GM10248 (cell line): ENCODE measurements at places on chromosomes 7 and 10.

DNA sequence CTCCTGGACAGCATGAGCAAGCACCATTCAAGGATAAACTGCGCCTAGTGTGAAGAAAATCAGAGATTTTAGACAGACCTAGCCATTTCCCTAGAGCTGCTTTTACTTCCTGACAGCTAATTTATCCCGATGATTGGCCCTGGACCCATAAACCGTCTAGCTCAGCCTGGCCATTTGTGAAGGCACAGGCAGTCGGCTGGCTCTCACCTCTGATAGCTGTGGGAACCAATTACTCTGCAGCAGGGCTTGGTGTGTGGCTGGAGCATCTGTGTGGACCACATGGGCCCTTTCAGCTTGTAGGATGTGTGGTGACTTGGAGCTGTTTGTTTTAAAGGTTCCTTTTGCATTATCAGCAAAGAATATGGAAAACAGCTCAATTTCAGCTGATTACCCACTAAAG is 111.1 kb upstream of the NPY start:
- DNase-seq = no peak

DNA sequence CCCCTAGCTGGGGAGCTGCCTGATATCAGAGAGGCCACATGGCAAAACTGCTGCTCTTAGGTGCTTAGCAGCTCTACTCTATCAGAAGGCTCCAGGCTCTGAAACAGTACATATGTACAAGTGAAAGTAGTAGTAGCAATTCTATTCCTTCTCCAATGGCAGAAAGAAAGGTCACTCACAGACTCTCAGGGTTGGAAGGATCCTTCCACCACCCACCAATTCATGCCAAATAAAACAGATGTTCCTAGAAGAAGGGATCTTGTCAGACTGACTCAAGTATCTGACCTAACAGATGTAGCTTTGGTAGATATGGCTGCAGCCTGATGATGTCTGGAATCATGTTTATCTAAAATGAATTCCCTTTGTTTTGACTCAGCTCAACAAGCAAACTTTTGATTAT is 8.0 kb upstream of the ALDH18A1 start:
- no peak for DNase-seq

GRCh38 chr7:147406521-147407135 is 1183.9 kb upstream of the C7orf33 start:
- no peak for DNase-seq

GRCh38 chr10:132512693-132513345 is 24.8 kb upstream of the INPP5A start:
- no peak for DNase-seq

- no peak for DNase-seq
These were observed 63.8 kb upstream of the PPP1R9A start for GRCh38 chr7:94843553-94843952.

- no peak for DNase-seq
These were observed 55.7 kb downstream of the ANKMY2 start for GRCh38 chr7:16589881-16590280.

DNA sequence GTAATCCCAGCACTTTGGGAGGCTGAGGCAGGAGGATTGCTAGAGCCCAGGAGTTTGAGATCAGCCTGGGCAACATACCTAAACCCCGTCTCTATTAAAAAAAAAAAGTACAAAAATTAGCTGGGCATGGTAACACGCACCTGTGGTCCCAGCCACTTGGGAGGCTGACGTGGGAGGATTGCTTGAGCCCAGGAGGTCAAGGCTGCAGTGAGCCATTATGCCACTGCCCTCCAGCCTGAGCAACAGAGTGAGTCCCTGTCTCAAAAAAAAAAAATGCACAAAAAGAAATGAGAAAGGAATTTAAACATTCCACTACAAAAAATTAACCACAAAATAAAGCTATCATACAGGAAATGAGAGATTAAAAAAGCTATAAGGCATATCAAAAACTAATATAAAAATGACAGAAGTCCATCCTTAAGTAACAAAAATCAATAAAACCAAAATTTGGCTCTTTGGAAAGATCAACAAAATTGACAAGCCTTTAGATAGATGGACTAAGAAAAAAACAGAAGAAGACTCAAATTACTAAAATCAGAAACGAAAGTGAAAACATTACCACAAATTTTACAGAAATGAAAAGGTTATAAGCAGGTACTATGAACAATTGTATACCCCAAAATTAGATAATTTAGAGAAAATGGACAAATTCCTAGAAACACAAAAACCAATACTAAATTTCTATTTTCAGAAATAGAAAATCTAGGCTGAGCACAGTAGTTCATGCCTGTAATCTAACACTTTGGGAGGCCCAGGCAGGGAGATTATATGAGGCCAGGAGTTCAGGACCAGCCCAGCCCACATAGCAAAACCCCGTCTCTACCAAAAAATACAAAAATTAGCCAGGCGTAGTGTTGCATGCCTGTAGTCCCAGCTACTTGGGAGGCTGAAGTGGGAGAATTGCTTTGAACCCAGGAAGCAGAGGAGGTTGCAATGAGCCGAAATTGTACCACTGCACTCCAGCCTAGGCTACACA is 42.4 kb upstream of the NANOS1 start:
- DNase-seq = no peak

- no peak for DNase-seq
These were observed 105.4 kb upstream of the FAM133B start for GRCh38 chr7:92695308-92696261.

DNA sequence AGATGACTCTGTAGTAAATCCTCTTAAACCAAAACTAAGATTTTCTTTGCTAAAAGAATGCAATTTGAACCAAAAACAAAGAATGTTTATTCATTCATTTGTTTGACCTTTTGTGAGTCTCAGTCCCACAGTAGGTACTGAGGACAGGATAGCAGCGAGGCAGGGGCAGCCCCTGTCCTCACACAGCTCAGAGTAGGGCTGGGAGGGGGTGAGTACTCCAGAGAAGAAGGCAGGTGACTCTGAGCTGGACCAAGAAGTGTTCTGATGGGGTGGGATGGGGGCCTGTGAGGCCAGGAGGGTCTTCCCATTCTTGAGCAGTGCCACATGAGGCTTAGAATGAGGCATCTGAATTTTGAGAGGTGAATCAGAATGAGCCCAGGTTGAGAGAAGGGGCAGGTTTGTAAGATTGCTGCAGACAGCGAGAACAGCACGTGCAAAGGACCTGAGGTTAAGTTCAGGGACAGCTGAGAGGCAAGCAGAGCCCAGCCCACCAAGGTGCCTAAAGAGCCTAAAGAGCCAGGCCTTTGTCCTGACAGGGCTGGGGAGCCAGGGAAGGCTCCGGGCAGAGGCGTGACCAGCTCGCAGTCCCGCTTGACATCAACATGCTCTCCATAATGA is 56.9 kb upstream of the CHST15 start:
- no peak for DNase-seq

DNA sequence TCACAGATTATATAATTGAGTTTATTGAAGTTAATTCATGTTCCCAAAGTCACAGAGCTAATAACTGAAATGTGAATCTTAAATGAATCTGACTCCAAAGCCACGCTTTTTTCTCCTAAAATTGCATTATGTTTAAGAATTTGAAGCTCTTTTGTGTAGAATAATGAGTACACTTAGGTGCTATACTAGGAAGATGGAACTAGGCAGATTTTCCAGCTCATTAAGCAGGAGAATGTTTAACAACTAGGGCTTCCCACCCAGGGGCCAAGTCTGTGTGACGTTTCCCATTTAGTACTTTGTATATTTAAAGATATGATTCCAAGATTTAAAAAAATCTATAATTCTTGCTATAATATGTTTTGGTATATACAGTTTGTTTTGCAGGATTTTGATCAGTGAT is 169.5 kb downstream of the KIF20B start:
- DNase-seq = no peak

DNA sequence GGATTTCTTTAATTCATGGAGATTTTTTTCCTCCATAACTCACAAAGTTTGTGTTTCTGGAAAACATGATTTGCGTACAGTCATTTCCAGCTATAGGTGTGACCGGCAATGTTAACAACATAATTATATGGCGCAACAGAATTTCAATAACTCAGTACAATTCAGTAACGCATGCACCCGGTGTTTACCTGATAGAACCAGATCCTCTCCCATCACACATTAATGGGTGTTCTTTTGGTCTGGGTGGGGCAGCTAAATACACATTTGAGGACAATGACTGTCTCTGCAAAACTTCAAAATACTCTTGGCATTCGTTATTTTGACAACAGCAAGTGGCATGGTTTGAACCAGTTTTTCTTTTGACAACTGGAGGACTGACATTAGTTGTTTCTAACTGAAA is 102.3 kb downstream of the KLF6 start:
- no peak for DNase-seq

- peak; percentile 31 for DNase-seq
These were observed 509.9 kb downstream of the PARD3 start for GRCh38 chr10:34305189-34305588.

DNA sequence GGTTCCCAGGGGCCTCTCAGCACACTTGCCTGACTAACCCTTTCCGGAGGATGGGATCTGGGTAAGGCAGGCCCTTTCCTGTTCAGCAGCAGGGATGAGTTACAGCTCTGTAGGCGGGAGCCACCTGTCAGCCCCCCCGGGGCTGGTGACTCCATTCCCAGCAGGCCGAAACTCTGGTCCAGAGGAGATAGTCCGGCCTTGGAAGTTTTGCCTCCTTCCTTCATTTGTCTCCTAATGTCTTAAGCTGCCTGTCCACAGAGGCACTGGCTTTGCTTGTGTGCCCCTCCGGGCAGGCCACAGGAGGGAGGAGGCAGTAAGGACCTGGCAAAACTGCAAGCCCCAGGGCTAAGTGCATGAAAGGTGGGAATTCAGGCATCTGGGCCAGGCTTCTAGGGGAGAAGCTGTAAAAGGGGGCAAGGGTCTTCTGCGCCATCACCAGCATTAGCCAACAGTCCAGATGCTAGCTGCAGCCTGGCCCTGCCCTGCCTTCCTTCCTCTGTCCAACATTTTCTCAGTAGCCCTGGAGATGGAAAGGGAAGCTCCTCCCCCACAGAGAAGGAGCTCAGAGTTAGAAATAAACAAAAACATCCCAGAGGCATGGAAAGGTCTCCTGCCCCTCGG is 1.2 kb downstream of the ADIRF start:
- no peak for DNase-seq

DNA sequence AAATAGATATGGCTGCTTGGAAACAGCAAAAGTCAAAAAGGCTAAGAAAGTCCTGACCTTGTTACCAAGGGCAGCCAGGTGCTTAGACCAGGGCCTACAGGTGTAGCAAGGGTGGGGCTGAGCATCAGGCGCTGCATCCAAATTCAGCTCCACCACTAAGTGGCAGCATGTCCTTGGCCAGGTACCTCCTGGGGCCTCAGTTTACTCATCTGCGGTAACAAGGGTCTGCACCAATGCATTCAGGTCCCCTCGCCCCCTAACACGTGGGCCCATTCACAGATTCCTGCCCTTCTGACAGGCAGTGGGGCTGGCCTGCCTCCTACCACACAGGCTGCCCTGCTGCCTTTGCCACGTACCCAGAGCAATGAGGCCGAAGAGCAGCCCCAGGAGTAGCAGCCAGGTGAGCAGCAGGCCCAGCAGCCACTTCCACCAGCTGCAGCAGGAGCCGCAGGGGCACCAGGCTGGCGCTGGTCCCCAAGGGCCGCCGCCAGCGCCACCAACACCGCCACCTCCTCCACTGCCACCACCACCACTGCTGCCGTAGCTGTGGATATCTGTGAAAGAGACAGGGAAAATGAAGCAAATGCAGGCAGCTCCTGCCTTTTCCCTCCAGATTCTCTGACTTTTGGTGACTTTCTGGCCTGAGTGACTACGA is 28.9 kb downstream of the COL17A1 start:
- no peak for DNase-seq

- no peak for DNase-seq
These were observed 16.2 kb upstream of the DNAJB6 start for GRCh38 chr7:157320608-157320980.

GRCh38 chr7:137846549-137846826 is 286 bp downstream of the DGKI start:
- DNase-seq = peak; percentile 47

DNA sequence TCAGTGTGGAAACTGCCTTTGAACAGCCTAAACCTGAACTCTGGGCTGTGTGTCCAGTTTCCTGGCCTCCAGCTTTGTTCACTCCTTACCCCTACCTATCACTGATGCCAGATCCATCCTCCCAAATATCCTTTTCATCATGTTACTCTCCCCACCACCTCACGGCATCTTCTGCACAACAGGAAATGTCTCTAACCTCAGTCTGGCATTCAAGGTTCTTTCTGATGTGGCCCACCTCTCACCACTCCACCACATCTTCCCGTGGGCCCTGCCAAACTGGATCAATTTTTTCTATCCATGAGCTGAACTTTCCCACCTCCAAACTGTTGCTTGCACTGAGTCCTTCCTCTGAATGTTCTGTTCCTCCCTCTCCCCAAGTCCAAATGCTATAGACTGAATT is 35.8 kb upstream of the MAP3K8 start:
- DNase-seq = no peak

DNA sequence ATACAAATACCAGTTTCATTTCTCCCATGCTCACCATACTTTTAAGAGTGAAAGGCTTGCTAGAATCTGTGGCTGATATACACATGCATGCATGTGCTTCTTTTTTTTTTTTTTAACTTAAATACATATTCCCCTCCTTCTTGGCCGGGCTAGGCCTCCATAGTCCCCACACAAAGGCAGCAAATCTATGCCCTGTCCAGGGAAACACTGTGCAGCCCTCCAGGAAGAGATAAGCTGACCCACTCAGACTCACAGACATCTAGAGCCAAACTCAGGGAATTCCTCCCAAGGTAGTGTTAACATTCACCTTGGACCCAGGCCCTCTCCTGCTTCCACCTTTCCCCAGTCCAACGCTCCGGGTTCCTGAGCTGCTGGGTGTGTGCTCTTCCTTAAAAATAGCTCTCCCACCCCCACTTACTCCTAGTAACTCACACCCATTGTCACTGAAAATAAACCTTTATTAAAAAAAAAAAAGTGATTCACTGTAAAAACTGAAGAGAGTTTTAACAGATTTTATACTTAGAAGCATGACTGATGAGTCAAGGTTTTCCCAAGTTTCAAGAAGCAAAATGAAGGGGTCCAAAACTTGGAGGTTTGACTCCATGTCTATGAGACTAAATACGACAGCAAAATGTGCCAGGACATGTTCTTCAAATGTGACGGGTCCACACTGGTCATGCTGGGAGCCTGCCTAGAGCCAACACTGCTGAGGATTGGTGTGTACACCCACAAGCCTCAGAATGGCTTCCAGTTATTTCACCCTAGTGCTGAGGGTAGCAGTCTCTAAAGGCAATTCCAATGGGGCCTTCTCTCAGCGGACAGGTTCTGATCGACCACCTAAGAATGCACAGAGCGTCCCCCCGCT is 159.5 kb downstream of the GLI3 start:
- DNase-seq = no peak

- DNase-seq = no peak
These were observed 161.5 kb upstream of the TBX20 start for GRCh38 chr7:35415411-35415822.

- DNase-seq = no peak
These were observed 28.1 kb upstream of the LRRC4 start for GRCh38 chr7:128059143-128059988.

- no peak for DNase-seq
These were observed 1.6 kb downstream of the POLM start for GRCh38 chr7:44080686-44081265.
